ENCODE measurements at places on chromosomes 6 and 20.

- DNase-seq = peak; percentile 42
These were observed 16.2 kb downstream of the HLA-DPB1 start for GRCh38 chr6:33091957-33092356.

GRCh38 chr6:142764311-142764710 lies 180.7 kb downstream of the HIVEP2 start:
- no peak for DNase-seq

DNA sequence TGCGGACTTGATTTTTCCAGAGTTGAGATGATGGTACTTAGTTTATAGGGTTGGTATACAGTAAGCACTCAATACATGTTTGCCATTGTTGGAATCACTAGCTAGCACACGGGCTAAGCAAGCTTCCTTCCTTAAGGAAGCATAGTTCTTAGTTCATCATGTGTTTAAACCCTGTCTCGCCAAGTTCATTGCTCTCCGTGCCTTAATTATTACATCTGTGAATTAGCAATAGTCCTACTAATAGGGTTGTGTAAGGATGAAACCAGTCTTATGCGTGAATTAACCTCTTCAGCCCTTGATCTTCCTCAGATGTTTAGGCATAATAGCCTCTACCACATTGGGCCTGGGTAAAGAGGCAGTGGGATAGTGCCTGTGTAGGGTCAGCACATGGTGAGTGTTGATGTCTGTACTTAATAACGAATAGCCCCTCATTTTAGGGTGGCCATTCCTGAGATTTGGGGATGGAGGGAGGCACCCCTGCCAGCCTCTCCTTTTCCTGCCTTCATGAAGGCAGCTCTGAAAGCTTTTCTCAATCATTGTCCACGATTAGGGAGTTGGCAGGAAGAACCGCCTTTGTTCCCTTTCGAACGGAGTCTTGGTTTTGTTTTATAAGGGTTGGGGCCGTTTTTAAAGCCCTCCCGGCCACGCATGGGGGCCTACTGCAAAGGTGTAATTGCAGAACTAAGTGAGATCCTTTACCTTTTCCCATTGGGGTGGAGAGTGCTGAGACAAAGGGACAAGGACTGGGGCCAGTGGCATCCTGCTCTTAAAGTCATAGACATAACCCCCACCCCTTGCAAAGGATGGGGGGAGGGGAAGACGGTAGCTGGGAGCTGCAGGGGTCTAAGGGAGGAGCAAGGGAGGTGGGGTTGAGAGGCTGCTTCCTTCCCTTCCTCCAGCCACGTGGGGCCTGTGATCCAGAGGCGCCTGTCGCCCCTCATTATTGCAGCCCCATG lies 2.1 kb downstream of the DNMT3B start:
- DNase-seq = no peak

- no peak for DNase-seq
These were observed 142.2 kb downstream of the WDR27 start for GRCh38 chr6:169559592-169559991.

- no peak for DNase-seq
These were observed 141.1 kb upstream of the TNFAIP3 start for GRCh38 chr6:137725949-137726348.

GRCh38 chr6:132713352-132714134 lies at the start of gene VNN1:
TSS of gene VNN1 (minus strand) at chr6:132714055. CDS start at chr6:132714035, 20 bp downstream.
- DNase-seq = no peak

DNA sequence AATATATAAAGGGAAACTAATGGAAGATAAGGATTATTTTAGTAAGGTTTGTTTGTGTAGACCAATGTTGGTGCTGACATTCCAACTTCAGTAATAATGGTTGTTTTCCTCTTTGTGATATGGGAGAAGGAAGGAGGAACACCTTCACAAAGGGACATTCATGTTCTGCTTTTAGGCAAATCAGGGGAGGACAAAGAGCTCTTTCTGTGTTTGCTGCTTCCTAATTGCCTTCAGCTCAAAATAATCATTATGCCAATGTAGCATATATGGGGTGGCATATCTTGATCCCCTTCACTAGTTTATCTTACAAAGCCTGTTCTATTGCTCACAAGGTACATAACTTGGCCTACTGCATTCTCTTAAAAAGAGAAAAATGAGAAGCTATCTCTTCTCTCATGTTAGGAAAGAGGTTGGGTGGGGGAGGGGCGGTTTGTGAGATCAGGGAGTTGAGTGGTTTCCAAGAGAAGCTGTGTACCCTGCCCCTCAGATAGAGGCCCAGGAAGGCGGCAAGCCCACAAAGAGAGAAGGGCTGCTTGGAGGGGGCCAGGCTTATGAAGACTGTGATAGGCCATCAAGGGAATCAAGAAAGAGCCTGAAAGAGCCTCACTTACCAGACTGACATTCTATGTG lies 4.7 kb upstream of the ADGRG6 start:
- DNase-seq = no peak

GRCh38 chr6:35955970-35956369 lies 35.1 kb upstream of the SRPK1 start:
- no peak for DNase-seq

- no peak for DNase-seq
These were observed 38.9 kb upstream of the KCNK5 start for GRCh38 chr6:39268171-39268570.

GRCh38 chr20:53949319-53949839 lies 121.0 kb downstream of the BCAS1 start:
- peak; percentile 52 for DNase-seq

GRCh38 chr6:156308604-156309003 lies 468.6 kb upstream of the ARID1B start:
- DNase-seq = no peak

DNA sequence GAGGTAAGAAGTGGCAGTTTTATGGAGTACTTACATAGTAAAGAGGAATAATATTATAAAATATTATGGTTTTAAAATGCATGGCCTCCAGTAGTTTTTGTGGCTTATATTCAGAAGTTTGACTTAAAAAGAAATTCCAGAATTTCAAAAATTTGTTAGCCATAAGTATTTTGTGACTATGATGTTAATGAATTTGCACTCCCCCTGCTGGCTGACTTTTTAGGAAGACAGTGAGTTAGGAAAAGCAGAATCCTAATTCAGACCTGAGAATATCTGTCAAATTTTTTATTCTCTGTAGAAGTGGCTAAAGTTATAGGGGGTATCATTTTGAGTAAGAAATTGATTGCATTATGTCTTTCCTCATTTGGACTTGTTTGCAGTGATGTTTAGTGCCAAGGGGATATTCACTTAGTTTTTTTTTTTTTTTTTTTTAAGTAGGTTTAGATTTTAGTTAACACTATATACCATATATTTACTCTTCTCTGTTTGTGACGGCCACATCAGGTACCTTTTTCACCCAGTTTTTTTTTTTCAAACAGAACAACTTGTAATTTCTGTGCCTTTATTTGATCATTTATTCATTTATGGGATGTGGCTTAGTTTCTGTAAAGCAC lies 40.8 kb downstream of the ZFAND3 start:
- DNase-seq = no peak

DNA sequence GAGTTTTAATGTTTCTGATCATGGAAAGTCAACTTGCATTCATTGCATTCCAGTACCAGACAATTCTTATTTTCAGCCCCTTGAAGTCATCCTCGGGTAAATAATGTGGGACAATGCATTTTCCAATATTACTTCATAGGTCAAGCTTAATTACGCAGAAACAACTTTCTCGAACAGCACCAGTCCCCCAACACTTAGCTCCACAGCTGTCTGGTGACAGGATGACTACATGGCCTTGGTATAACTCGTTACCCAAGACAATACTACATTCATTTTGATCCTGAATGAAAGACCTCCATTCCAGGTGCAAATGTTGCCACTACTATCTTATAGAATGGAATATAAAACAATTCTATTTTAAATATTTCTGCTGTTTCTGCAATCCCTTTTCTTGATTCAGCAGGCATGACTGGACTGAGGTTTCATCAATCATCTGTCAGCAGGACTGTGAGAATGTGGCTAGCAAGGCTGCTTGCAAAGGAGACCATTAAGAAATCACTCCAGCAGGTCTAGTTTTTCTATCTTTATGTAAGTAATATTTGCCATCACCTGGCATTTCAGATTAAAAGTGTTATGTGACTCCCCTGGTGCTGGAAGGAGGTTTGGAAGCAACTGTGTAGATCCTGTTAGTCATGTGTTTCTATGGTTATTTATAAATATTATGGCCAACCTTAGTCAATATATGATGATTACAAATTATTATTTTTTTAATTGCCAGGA lies 147.9 kb downstream of the HAO1 start:
- no peak for DNase-seq

GRCh38 chr20:19528286-19529030 lies 229.6 kb upstream of the RIN2 start:
- DNase-seq = no peak

DNA sequence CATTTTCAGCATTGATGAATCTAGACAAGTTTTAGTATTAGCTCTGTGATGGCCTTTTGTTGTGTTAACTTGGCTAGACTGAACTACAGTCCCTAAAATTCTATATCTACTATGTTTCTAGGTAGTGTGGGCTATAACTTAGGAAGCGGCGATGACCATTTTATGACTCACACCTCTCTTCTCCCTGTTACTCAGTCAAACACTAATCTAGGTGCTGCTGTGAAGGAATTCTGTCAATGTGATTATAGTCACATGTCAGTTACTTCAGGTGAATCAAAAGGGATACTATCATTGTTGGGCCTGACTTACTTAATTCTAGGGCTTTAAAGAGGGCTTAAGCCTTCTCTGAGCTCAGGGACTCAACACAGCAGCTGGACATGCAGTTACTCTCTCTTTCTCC lies 691.5 kb upstream of the MAP3K7 start:
- DNase-seq = no peak

GRCh38 chr6:142827991-142828390 lies 117.0 kb downstream of the HIVEP2 start:
- DNase-seq = no peak

- no peak for DNase-seq
These were observed 60.2 kb downstream of the RBM38 start for GRCh38 chr20:57451431-57451794.

GRCh38 chr20:4038047-4038459 lies 22.7 kb upstream of the RNF24 start:
- peak; percentile 61 for DNase-seq

- DNase-seq = no peak
These were observed 776.3 kb downstream of the EYS start for GRCh38 chr6:64930681-64931080.

- no peak for DNase-seq
These were observed 45.6 kb downstream of the LRRN4 start for GRCh38 chr20:6008254-6008653.

DNA sequence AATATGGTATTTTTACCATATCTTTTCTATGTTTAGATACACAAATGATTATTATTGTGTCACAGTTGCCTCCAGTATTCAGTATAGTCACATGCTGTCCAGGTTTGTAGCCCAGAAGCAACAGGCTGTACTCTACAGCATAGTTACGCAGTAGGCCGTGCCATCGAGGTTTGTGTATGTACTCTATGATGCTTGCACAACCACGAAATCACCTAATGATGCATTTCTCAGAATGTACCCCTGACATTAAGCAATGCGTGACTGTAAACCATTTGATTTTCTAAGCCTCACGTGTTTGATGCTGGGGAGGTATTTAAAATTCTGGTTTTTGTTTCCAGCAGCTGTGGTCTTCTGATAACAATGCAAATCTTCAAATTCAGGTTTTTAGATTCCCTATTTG lies 207.6 kb downstream of the UST start:
- DNase-seq = no peak

DNA sequence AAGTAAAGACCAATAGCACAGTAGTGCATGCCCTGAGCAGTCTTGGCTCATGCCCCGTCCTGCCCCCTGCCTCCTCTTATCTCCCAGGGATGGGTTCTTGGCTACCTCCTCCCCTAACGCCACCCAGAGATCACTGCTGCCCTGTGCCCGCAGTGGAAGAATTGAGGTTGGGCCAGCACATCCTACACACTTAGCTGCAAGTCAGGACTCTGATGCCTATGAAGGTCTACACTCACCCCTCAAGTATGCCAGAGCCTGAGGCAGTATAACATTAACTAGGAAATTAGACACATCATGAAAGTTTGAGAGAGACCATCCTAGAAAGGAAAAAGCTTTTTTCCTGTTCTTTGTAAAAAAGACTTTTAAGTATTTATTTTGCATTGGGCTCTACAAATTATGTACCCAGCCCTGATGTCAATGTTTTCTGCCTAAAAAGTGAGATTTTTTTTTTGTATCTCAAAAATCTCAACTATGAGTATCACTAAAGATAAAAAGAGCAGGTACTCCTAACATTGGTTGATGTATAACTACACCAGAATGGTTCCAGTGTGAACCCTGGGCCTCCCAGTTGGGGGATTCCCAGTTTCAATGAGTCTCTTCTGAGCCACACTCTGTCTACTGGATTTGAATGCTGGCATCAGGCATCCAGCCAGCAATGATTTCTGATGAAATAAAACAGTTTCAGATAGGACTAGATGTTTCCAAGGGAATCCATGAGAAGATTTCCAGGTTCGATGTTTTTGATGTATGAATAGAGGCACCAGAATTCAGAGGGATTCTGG lies 115.4 kb downstream of the ISM1 start:
- DNase-seq = no peak

GRCh38 chr6:33423777-33424176 lies 3.9 kb downstream of the SYNGAP1 start:
- DNase-seq = no peak

DNA sequence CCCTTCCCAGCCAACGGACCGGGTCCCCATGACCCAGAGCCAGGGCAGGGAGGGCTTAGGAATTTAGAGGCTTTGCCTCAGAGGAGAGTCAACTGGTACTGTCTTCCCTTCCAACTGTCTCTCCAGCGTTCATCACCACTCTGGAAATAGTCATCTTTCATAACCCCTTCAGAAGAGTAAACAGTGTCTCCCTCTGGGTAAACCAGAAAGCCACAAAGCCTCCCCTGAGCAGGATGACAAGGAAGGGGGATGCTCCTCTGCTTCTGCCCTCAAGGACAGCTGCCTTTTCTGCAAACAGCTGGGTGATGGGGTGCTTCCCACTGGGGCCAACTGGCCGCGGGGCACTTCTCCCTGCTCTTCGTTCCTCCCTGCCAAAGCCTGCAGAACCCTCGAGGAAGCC lies 90.1 kb downstream of the PSMG4 start:
- no peak for DNase-seq

DNA sequence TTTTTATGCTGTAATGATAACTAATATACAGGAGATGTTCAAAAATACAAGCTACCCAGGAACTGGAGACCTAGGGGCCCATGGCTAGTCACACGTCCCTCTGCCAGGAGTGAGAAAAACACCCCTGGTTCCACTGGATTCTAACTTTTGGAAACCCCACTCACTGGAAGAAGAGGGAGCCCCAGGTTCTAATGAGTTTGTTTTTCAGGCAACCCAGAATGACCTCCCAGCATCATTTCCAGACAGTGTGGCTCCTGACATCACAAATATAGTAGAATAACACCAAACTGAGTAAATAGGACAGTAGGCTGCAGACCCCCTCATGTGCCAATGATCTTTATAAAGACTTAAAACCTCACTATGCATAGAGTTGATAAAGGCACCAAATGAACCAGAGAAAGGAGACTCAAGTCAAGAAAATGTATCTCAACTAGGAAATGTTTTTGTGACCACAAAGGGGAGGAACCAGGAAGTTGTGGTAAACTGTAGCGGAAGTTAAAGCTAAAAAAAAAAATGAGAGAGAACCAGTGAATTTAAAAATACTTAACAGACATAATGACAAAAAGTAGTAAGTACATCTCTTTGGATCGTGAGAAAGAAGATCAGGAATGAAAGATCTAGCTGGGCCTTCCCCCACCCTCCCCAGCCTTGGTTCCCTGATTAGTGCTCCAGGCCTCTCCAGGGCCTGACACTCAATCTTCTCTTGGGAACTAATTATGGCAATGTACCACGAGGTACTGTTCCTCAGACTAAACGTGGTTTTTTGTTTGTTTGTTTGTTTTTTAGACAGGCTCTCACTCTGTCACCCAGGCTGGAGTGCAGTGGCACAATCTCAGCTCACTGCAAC lies 19.8 kb downstream of the HLA-E start:
- no peak for DNase-seq

- no peak for DNase-seq
These were observed 17.6 kb downstream of the IL22RA2 start for GRCh38 chr6:137155830-137156229.
